ENCODE measurements at places on chromosomes 2 and 18.
A peak's percentile ranks its signal among the peaks of the same experiment; 100 is the strongest.

GRCh38 chr2:143532061-143532460, 402.8 kb downstream of the ARHGAP15 start:
- DNase-seq: no peak

DNA sequence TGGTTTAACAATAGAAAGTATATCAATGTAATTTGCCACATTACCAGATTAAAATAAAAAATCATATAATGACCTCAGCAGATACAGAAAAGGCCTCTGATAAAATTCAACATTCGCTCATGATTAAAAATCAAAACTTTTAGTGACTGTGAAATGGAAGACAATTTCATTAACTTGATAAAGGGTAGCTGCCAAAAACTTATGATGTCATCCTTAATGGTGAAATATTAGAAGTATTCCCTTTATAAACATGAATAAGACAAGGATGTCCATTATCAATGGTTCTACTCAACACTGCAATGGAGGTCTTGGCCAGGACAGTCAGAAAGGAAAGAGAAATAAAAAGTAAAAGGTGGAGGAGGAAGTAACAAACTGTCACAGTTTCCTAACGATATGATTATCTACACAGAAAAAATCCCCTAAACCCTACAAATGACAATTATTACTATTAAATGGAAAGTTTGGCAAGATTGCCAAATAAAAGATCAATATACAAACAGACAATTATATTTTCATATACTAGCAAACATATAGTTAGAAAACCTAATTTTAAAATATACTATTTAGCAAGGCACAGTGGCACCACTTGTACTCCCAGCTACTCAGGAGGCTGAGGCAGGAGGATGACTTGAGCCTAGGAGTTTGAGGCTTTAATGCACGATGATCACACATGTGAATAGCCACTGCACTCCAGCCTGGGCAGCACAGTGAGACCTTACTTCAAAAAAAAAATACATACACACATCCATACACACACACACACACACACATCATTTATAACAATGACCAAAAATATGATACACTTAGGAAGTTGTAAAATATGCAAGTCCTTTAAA, 12.8 kb downstream of the METTL8 start:
- DNase-seq: no peak

GRCh38 chr2:236956031-236956618, 129.6 kb upstream of the COPS8 start:
- DNase-seq: no peak

- no peak for DNase-seq
These were observed 34.1 kb downstream of the CDCA7 start for GRCh38 chr2:173388795-173389194.

DNA sequence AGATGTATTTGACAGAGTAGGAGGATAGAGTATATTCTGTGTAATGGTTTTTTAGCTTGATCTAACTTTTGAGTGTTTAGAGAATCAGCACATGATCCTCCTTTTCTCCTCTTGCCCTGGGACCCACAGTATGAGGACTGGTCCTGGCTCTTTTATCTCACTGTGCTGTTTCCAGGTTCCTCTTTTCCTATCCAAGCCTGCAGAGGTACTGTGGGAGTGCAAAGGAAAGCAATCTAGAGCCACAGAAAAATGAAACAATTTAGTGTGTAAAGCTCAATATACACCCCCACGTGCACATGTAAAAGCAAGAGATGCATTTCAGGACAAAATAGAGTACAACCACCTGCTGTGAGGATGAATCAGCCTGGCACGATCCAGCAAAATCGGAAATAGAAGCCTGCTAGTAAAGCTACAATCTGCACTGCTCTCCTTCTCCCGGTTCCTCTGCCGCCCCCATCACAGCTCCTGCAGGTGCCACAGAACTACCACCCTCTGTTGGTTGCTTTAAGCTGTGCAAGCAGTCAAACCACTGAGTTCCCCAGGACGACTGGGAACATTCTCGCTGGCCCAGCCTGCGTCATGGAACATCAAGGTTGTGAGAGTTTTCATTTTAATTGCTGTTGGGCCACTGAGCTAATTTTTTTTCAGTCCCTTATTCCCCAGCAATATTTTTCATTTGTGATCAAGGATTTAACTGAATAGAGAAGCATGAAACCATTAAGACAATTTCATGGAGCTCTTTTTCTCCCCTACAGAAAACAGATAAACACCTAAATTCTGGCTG, 47.8 kb upstream of the MAPRE3 start:
- DNase-seq: peak; percentile 36

GRCh38 chr2:20106746-20107145, 55.3 kb upstream of the LAPTM4A start:
- DNase-seq: no peak

- no peak for DNase-seq
These were observed 245.2 kb upstream of the SPHKAP start for GRCh38 chr2:228426502-228427216.

DNA sequence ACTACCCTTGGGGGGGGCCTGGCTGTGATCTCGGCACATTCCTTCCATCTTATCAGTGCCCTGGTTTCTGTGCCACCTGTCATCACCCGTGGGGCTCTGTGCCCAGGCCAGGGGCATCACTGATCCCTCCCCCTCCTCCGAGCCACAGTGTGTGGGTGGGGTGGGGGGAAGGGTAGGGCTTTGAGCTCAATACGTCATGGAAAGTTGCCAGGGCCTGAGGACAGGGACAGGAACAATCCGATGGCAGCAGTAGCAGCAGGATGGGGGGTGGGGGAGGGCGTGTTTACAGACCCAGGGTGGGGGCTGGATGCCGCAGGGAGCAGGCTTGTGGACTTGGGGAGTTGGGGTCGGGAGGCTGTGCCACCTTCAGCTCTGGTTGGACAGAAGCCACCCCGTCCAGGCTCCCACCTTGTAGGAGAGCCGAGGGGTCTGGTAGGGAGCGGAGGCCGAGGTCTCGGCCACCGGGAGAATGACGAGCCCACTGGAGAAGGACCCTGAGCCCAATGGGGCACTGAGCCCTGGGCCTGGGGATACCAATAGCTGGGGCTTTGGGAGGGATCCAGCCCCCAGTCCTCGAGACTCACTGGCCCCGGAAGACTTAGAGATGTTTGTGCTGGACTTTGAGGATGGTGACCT, 3.5 kb downstream of the SLC4A3 start:
- DNase-seq: no peak

- DNase-seq: peak; percentile 98
These were observed 1173.1 kb upstream of the ZEB2 start for GRCh38 chr2:145692971-145693478.
